T-helper 2 cell (primary cell): ENCODE measurements at places on chromosomes 2 and 18.
A peak's percentile ranks its signal among the peaks of the same experiment; 100 is the strongest.

DNA sequence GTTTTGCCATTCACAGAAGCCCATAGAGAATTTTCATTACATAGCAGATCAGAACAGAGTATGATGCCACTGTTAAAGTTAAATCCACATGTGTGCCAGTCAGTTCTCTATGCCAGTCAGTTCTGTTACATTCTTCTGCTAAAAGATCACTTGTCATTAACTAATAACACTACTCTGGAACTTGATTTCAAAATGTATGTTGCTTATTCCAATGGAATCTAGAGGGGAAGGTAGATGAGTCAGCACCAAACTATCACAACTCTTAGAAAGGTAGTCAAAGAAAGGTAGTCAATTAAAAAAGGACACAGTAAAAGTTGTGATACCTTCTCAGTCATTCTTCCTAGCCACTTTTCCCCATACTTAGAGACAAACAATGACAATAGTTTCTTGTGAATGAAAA is 1214.4 kb downstream of the LRP1B start:
- DNase-seq: no peak

- no peak for DNase-seq
These were observed 13.5 kb downstream of the PASK start for GRCh38 chr2:241135737-241136136.

DNA sequence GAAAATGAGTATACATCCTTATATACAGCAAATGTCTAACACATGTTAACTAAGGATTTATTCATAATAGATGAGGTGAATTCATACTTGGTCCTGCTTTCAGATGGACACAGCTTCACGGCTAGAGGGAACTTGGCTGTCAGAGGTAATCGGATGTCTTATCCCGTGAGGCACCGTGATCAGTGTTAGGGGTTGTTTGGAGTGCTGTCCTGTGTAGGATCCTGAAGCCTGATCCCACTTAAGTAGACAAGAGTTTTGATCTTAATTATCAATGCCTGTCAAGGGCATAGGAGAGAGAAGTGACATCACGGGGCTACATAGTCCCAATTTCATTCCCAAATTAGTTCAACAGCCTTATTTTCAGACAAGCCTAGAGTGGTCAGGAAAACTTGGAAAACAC is 204.6 kb downstream of the RNF144A start:
- DNase-seq: no peak

DNA sequence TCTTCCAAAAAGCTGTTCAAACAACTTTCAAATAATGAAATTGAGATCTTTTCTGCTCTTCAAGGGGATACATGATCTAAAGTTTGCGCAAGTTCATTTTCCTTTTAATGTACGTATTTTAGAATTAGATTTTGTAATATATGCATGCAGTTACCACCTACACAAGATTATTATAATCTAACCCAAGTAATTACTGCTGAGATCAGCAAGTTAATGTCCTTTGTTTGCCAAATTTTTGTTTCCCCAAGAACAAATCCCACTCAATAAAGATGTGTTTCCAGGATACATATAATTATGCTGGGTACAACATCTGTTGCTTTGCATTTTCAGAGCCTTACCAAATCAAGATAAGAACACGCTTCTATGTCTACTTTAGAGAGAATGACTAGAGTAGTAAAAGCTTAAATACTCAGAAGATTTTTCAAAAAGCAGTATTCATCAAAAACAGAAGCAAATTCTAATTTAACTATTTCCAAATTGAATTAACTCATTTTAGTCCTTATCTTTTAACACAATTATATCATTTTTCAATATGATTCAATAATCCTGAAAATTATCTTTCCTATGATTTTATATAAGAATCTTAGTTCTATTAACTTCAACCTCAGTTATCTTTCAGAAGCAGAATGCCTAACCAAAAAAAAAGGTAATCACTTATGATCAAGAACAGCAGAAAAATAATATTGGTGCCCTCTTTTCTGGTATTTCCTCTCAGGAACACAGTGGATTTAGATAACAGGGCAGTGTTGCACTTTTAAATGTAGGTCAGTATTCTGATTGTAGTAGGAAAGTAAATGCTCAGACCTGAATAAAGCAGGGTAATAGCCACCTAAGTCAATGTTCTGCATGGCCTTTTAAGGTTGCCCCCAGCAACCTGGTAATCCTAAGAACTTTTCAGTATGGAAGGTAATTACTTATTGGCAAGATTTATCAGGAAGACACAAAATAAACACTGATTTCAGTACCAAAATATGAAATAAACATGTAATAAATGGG is 28.0 kb downstream of the CERKL start:
- DNase-seq: no peak

GRCh38 chr2:54574107-54574859 is 118.2 kb downstream of the SPTBN1 start:
- DNase-seq: peak; percentile 31

DNA sequence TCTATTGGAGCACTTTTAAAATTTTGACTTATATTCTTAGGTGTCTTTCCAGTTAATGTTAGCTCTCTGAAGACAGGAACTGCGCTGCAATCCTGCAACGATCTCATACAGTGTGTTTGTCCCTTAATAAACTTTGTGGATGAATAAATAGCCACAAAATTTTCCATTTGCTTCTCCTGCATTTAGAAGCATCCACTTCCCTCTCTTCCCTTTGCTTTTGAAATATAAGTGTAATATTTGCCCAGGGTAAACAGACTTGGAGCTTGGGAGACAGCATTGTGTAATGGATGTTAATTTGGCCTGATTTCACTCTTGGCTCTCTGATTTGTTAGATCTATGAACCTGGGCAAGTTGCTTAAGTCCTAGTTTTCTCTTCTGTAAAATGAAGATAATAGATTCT is 58.2 kb upstream of the CD28 start:
- no peak for DNase-seq

GRCh38 chr18:79774111-79774510 is 23.6 kb upstream of the KCNG2 start:
- DNase-seq: no peak

- no peak for DNase-seq
These were observed 150.6 kb downstream of the AGPS start for GRCh38 chr2:177543007-177543760.

GRCh38 chr2:182080493-182080892 is 94.8 kb downstream of the PPP1R1C start:
- no peak for DNase-seq

- DNase-seq: no peak
These were observed 44.0 kb downstream of the CAPN13 start for GRCh38 chr2:30763151-30763660.

- no peak for DNase-seq
These were observed 289.7 kb downstream of the MYT1L start for GRCh38 chr2:2041256-2041824.

DNA sequence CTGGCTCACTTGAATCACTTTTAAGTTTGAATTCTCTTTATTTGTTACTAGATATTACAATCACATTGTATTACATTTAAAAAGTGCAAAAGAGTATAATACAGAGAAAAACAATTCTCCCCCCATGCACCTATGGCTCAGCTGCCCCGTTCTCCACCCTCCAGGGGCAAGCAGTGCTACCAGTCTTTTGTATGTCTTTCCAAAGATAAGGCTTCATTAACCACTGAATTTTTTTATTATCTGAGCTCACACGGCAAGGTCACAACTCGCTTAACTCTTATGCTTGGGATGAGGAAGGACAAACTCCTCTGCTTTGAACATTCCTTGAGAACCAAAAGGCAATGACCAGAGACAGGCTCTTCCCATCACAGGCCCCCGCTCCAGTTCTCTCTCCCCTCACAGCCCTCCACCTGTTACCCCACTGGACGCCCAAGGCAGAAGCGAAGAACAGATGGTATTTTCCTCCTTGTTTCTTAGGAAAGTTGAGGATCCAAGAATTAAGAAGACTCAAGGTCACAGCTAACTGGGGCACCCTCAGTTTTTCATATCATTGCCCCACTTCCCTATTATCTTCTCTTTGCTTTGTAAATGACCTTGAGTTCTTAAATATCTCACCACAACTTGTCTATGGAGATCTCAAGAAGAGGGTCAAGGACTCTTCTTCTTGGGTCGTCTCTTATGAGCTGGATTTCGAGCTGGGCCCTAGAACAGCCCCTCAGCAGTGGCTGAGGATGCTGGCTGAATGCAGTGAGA is 30.1 kb downstream of the SH2D6 start:
- no peak for DNase-seq

- no peak for DNase-seq
These were observed 673 bp upstream of the HNMT start for GRCh38 chr2:137963535-137964065.

- DNase-seq: no peak
These were observed 134.0 kb downstream of the NEDD4L start for GRCh38 chr18:58177896-58178470.

DNA sequence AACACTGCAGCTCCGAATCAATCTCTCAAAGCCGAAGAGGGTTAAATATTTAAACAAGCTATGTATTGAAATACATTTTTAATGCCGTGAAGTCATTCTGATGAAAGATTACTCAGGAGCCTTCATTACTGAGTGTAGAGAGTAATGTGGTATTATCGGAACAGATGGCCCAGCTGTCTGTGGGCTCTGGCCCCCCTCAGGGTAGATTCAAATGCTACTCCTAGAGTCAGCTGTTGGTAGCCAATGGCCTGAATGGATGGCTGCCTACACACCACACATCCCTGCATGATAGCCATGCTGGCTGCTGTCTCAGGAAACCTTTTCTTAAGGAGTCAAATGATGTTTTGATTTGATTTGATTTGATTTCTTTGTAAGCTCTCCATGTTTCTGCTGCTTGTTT is 732.3 kb upstream of the CELF4 start:
- no peak for DNase-seq

GRCh38 chr2:23550553-23550952 is 165.6 kb downstream of the KLHL29 start:
- DNase-seq: no peak

- no peak for DNase-seq
These were observed 1142.7 kb upstream of the SLC39A10 start for GRCh38 chr2:194514281-194514680.

- no peak for DNase-seq
These were observed 279.7 kb downstream of the SRBD1 start for GRCh38 chr2:45331410-45331786.

- no peak for DNase-seq
These were observed 478.5 kb upstream of the ZEB2 start for GRCh38 chr2:144998435-144998834.

DNA sequence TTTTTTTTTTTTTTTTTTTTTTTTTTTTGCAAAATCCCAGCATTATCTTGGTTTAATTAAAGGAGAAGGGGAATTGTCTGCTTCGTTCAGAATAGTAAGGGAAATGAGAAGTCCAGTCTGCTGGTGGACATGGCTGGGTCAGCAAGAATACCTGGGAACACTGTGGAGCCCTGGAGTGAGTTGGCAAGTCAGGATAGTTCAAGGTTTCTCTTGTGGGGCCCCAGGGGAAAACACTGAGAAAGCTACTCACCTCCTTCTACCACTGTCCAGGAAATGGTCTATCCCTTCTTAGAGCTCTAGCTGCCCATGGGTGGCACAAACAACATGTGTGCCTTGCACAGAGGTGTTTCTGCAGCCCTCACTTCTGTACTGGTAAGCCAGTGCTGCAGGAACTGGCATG is 169.1 kb upstream of the SIX2 start:
- DNase-seq: no peak

GRCh38 chr2:111634050-111634794 is 249.8 kb downstream of the ANAPC1 start:
- DNase-seq: no peak

- no peak for DNase-seq
These were observed 516.8 kb upstream of the FANCL start for GRCh38 chr2:58757971-58758370.

- no peak for DNase-seq
These were observed 127.0 kb downstream of the FAM168B start for GRCh38 chr2:130966149-130966774.

- DNase-seq: no peak
These were observed 4.5 kb downstream of the SUCLG1 start for GRCh38 chr2:84454581-84454980.

DNA sequence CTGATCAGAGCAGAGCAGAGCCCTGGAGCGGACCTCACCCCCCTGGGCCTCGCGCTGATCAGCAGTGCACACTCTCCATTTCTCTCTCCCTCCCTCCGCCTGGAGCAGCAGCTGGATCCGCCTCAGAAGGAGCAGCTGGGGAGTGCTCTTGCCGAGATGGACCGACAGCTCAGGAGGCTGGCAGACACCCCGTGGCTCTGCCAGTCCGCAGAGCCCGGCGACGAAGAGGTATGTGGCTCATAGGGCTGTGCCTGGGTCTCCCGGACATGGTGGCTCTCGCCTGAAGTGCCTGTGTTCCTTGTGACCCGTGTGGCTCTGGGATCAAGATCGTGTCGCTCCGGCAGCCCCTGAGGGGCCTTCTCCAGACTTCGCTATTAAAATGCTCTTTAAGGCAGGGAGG is 102.5 kb downstream of the USP40 start:
- DNase-seq: no peak

GRCh38 chr2:118431997-118432396 is 343.7 kb downstream of the INSIG2 start:
- DNase-seq: no peak
